Activated CD4-positive, alpha-beta T cell treated with anti-CD3 and anti-CD28 coated beads for 48 hours (primary cell): ENCODE measurements at places on chromosomes 13 and 19.

- DNase-seq: no peak
These were observed 48.8 kb upstream of the INTS6 start for GRCh38 chr13:51501592-51502152.

DNA sequence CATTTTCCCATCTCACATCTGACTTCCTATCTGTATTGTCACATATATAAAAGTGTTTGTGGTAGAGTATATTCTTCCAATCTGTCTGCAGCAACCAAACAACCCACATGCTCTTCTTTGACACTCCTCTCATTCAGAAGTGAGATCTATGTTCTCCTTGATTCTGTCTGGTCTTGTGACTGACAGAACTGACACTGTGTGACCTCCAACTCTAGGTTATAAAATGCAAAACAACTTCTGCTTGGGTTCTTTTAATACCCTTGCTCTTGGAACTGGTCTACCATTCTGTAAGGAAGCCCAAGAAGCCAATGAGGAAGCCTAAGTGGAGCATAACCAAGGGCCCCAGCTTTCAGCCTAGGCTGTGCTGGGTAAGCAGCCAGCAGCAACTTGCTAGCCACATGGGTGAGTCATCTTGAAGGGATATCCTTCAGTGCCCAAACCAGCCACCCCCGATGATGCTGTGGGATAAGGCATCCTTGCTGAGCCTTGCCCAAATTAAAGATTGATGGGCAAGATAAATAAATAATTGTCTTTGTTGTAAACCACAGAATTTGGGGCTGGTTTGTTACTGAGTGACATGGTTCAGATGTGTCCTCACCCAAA, 18.4 kb upstream of the ITM2B start:
- DNase-seq: peak; percentile 32

DNA sequence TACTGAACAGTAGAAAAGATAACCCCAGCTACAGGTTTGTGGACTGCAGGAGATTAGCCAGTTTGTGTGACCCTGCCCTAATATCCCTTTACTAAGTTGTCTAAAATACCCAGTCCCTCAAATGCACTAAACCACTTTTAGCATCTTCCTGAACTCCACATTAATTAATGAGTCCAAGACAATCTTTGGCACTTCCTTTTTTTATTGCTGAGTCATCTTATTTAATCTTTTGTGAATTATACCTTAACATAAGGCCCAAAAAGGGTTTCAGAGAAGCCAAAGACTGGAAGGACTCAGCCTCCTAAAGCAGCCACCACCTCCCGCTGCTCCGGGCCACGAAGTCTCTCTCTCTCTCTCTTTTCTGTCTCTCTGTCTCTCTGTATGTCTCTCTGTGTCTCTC, 48.8 kb upstream of the PDCD5 start:
- DNase-seq: no peak

- no peak for DNase-seq
These were observed 429.3 kb downstream of the DIAPH3 start for GRCh38 chr13:59734393-59734792.

- no peak for DNase-seq
These were observed 13.7 kb downstream of the F2RL3 start for GRCh38 chr19:16902545-16902944.

DNA sequence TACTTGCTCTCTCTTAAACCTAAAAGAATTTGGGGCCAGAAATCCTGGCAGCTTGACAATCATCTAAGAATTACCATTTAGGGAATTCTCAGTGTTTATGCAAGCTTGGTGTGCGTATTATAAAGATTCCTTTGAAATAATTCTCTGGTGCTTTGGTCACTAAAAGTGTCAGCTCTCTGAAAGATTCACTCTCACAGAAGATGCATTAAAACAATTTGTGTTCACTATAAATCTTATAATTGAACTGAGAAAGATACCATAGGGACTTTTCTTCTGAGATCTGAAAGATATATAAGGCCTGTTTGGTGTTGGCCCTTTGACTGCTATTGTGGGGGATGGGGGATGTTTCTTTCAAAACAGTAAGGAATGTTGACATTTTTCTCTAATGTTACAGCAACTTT, 27.3 kb downstream of the EPSTI1 start:
- DNase-seq: no peak

DNA sequence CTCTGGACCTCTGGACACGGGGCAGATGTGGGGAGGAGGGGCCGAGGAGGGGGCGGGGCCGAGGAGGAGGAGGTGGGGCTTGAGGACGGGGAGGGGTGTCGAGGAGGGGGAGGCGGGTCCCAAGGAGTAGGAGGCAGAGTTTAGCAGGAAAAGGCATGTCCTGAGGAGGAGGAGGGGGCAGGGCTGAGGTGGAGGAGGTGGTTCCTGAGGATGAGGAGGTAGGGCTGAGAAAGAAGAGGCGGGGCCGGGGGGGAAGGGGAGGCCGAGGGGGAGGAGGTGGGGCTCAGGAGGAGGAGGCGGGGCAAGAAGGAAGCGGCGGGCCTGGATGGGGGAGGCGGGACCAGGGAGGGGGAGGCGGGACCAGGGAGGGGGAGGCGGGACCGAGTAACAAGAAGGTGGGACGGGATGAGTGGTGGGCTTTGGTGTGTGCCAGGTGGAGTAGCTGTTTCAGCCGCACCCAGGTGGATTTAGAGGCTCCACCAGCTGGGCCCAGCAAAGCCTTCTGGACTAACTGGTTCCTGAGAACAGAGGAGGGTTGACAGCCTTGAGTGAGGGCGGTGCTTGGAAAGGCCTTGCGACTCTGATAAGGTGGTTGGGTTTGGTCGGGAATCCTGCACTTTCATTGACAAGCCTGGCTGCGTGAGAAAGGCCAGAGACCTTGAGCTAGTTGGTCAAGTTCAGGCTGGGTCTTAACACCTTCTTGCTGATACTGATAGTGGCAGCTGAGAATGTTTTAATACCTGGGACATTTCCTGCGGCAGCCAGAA, 7.7 kb downstream of the TECR start:
- peak; percentile 73 for DNase-seq

DNA sequence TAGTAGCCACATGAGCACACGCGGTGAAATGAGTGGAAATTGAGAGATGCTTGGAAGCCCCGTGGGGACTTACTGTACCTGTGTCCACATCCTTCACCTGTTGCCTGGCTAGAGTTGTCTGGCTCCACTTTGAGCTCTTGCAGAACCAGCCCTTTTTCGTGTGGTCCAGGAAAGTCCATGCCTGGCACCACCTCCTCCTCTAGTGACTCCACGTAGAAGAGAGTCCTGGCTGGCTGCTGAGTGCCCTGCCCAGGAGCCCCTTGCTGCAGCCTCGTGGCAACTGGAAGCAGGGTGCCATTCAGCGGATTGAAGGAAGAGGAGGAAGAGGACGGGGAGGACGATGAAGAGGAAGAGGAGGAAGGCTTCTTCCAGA, 515 bp upstream of the ATXN8OS start:
- DNase-seq: no peak

DNA sequence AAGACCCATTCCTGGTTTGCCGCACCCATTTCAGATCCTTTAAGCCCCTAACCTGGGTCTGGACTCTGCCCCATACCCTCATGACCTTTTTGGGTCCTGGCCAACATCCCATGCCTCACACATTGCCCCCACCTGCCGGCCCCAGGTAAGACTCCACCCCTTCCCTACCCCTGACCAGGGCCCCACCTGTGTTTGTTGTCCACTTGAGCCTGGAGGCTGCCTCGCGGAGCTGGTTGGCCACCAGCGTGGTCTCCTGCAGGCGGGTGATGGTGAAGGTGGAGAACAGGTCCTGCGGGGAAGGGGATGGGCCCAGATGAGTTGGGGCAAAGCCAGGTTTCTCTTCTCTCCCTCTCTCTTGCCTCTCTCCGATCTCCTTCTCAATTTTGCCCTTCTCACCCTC, 19.5 kb downstream of the MAN2B1 start:
- no peak for DNase-seq

DNA sequence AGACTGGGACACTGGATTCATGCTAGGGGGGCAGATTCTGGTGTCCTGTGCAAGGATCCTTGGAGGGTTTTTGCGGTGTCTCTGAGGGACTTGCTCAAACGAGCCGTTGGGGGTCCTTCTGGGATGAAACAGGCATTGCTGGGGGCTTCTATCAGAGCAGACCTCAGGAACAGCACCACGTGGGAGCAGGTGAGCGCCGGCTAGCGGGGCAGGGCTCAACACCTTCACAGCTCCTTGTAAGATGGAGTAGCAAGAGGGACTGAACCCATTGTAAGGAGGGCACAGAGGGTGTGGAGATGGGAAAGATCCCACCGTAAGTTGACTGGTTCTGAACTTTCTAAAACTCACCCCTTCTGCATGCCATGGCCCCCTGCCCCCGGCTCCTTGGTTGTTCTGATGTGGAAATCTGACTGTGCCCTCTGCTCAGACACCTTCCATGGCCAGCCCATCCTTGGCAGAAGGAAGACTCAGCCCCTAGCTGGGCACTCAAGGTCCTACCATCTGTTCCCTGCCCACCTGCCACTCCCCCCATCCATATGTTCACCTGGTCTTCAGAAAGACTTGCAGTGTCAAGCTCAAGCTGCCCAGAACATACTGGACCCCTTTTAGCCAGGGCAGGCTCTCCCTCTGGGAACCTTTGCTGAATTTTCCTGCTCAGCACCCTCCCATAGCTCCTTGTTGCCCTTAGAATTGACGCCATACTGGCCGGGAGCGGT, 1.2 kb downstream of the SLC27A1 start:
- DNase-seq: no peak

DNA sequence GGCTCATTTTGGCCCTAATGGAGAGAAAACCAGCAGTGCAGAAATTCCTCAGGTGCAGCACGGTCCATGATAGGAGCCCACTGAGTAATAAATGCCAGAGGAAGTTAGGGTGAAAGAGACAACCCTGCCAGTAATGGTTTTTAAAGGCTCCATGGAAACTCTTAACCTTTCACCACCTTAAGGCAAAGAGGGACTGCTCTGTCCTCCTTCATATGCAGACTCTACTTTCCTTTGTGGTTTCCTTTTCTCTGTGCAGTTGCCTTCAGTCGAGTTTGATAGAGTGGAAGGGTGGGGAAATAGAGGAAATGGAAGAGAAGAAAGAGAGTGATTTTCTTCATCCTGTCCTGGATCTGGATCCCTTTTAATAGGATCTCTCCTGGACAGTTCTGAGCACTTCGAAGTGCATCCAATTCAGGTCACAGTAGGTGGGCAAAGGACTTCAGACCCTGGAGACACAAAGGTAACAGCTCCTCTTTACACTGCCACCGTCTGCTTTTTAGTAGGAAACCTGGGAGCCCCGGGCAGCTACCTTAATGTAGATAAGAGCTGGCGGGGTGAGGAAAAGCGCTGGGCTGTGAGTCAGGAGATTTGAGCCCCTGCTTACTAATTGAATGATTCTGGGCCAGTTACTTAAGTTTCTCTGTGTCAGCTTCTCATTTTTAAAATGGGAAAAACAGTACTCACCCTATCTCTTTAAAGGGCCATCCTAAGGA, 294.8 kb downstream of the KCNRG start:
- DNase-seq: no peak

GRCh38 chr13:111914241-111915103, 152.5 kb upstream of the SOX1 start:
- no peak for DNase-seq

- no peak for DNase-seq
These were observed 214.1 kb downstream of the COL4A1 start for GRCh38 chr13:110092831-110093247.

GRCh38 chr13:111247552-111247951, 72.9 kb upstream of the TEX29 start:
- no peak for DNase-seq

DNA sequence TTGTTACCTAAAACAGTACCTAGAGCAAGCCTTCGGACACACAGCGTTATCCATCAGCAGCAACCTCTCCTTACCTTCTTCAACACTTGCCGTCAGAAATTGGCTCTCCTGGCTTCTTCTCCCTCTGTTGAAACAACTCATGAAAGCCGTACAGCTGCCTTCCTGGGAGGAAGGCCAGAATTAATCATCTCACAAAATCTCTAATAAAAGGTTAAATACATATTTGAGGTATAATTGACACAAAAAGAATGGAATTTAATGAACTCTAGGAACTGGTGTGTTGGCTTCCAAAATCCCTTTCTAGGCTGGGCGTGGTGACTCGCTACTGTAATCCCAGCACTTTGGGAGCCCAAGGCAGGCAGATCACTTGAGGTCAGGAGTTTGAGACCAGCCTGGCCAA, 37.3 kb upstream of the GTF2F2 start:
- no peak for DNase-seq

- DNase-seq: no peak
These were observed 1.6 kb downstream of the ADAMTS10 start for GRCh38 chr19:8608941-8609278.

DNA sequence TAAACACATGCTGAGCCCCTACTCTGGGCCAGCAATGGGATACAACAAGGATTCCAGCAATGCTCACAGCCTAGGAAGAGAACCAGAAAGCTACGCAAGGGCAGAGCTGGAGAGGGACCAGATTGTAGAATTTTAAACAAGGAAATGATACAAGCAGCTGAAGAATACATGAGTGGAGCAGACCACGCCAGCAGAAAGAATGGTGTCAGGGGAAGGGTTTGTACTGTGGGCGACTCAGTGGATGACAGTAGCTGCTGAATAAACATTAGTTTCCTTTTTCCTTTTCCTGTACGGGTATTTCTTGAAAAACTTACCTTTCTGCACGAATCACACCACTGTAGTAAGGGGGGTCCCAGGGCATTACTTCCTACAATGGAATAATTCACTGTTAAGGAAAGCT, 30.7 kb downstream of the MIPEP start:
- DNase-seq: no peak

- DNase-seq: no peak
These were observed 802.2 kb upstream of the MIR17HG start for GRCh38 chr13:90545070-90545840.

GRCh38 chr13:40101708-40102359, 446.4 kb downstream of the COG6 start:
- peak; percentile 68 for DNase-seq

DNA sequence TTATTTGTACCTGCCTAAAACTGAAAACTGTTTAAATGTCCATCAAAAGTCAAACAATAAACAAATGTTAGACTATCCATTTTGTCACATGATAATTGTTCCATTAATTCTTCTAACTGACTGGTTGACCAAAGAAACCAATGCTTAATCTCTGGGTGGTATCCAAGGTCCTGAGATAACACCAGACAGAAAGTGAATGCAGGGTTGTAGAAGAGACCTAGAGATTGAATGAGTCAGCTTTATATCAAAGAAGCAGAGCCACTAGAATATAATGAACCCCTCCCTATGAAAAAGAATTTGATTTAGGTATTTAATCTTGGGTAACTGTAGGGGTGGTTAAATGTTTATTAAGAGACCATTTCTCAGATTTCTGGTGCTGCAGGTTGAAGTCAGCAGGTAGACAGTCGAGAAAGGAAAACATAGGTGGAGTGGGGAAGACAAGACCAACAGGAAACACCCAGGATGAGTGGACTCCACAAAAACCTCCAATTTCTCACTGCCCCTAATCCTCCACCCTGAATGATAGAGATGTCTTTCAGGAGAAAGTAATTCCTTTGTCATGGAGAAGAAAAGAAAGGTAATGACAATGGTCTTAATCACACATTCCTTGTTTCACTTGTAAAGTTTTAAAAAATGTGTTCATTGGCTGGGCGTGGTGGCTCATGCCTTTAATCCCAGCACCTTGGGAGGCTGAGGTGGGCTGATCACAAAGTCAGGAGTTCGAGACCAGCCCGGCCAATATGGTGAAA, 536.4 kb downstream of the IRS2 start:
- DNase-seq: no peak

- no peak for DNase-seq
These were observed 6.4 kb downstream of the MOB3A start for GRCh38 chr19:2089727-2090053.
